ENCODE measurements at places on chromosomes 11 and 22. TPM values are rescaled to one million over a fixed set of nuclear protein-coding genes. Genes with fewer than 3 reads are reported as not detected.

- no peak for DNase-seq
Measured at GRCh38 chr22:40004836-40005235, 10.1 kb downstream of the FAM83F start.

Gene NPAS4
- total RNA-seq, result not detected

GRCh38 chr22:44783581-44783980 lies 31.2 kb downstream of the ARHGAP8 start:
- no peak for DNase-seq

GRCh38 chr11:75022296-75022695 lies 33.6 kb downstream of the NEU3 start:
- no peak for DNase-seq

- DNase-seq, result peak; percentile 30
Measured at GRCh38 chr11:79076526-79077115, 364.2 kb downstream of the TENM4 start.

DNA sequence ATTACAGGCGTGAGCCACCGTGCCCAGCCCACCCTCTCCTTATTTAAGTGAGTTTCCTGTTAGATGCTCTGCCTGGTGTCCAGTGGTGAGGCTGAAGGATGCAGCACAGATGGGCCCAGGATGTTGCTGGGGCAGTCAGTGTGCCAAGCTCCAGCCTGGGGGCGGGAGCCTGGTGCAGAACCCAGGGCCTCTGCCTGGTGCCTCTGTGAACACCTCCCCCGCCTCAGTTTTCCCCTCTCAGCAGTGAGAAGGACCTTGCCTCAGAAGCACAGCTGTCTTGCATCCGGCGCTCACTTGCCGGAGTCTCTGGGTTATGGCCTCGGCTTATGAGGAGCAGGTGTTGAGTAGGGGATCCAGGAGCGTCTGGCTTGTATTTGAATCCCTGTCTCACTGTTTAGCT lies 116.2 kb downstream of the KIAA1671 start:
- no peak for DNase-seq

Gene APOBEC3C
- 10.8 TPM for total RNA-seq

GRCh38 chr22:37953062-37953436 lies 352 bp downstream of the C22orf23 start:
- DNase-seq, result no peak

DNA sequence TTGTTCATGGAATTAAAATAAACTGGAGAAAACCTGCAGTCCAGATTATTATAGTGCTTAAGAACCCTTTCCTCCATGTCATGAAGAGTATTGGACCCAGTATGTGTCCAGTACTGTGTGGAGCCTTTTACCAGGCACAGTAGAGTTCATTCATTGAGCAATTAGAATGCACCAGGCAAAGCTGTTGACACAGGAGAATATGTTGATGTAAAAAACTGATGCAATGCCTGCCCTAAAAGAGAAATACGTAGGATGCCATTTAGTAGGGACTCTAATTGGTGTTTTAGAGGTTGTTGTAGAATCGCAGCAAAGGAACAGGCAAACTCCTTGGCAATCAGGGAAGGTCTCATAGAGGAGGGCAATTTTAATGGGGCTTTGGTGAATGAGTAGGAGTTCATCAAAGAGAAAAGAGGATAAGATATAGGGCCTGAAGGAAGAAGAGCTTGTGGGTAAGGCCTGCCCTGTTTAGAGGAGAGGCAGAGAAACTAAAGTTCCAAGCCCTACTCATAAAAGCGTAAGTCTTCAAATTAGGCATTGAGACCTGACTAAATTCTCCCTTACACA lies 126.4 kb downstream of the SEZ6L start:
- DNase-seq, result no peak

DNA sequence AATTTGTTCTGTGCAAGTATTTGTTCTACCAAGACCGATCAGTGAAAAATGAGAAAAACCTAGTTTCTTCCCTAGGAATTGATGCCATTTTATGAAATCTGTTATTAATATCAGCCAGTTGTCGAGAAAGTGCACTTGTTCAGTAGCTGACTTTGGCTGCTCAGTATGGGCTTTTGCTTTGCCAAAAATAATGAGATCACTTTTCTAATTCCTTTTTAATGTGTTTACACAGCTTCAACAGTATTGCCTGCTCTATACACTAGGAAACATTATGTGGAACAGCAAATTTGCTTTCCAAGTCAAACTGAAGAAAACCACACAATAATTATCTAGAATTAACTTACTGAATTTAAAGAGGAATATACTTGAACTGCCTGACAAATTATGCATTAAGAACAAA lies 34.4 kb downstream of the SCUBE2 start:
- no peak for DNase-seq

Gene KCNK4
- total RNA-seq, result not detected

Gene SLC43A1
- 40.0 TPM for total RNA-seq

GRCh38 chr11:2549876-2550605 lies 105.2 kb downstream of the KCNQ1 start:
- DNase-seq, result no peak

DNA sequence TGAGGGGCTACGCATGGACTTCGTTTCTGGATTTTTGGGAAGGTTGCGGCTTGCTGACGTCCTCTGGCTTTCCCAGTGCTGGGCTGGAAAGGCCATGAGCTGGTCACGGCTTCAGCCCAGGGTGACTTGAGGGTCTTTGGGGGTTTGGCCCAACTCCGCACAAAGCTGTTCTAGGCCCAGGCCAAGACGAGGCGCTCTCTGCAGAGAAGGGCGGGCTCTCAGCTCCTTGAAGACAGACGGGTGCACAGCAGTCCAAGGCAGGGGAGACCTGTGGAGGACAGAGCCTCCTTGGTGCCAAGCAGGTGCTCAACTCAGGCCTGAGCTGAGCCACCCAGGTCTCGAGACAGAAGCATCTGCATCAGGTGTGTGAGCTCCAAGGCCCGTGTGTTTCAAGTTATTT lies 1003.7 kb downstream of the BRD1 start:
- no peak for DNase-seq

DNA sequence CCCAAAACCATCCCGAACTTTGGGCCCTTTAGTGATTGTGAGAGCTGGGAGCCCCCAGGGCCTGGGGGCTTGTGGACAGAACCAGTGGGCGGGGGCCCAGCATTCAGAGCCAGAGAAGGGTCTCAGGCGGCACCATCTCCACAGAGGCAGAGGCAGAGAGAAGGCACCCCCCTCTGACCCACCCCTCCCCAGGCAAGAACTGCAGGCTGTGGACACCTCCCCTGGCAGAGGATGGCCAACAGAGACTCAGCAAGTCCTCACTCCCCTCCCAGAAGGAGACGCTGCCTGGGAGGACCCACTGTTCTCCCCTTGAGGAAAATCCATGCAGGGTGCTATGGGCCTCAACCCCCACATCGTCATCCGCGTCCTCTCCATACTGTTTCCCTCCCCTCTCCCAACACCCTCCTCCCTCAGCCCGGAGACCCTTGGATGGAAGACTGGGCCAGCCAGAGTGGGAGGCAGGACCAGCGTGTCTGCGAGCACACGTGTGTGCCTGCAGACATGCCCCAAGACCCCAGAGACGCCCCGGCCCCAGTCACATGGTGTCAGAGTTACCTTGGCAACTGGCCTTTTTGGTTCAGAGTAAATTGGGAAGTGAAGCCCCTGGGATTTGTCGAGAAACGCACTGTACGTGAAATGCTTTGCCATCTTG lies 42.6 kb downstream of the KCNC1 start:
- no peak for DNase-seq

DNA sequence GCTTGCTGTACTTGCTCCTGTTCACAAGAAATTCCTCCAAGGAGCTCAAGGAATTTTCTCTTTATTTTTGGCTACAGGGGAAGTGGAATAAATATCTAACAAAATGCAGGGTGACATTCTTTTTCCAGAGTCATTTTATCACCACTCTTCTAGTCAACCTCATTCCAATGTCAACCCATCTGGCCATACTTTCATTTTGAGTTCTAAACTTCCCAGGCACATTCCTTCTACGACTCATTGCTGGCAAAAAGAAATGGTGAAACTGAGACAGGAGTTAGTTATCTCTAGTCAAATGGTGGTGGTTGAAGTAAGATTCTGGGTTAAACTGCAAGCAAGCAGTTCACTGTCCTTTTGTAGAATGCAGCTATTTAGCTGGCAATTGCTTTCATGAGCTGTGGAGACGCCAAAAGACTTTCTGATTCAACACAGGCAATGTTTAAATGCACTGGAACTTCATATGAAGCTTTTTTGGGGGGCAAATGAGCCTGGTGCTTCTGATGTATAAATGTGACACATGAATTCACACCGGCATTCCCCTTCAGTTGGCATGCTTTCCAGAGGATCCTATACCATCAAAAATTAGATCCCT lies 304.6 kb downstream of the CADM1 start:
- DNase-seq, result no peak

GRCh38 chr11:116970485-116971292 lies 127.5 kb downstream of the SIK3 start:
- no peak for DNase-seq

GRCh38 chr22:42947211-42947990 lies 67.5 kb downstream of the PACSIN2 start:
- DNase-seq, result peak; percentile 87

GRCh38 chr11:115963156-115963555 lies 458.9 kb upstream of the CADM1 start:
- no peak for DNase-seq

- DNase-seq, result peak; percentile 76
Measured at GRCh38 chr22:19892257-19892879, 37.7 kb upstream of the GNB1L start.

GRCh38 chr11:110837603-110838002 lies 125.4 kb upstream of the ARHGAP20 start:
- no peak for DNase-seq

Gene ADAMTS15
- total RNA-seq, result not detected

Gene RHOG
- total RNA-seq, result 7.7 TPM

Gene MS4A4E
- total RNA-seq, result not detected

Gene NR1H3
- total RNA-seq, result 36.5 TPM

Gene CDCA5
- total RNA-seq, result 63.1 TPM

Gene FAM83F
- total RNA-seq, result not detected

Gene UVRAG
- 17.2 TPM for total RNA-seq

Gene CD6
- not detected for total RNA-seq

DNA sequence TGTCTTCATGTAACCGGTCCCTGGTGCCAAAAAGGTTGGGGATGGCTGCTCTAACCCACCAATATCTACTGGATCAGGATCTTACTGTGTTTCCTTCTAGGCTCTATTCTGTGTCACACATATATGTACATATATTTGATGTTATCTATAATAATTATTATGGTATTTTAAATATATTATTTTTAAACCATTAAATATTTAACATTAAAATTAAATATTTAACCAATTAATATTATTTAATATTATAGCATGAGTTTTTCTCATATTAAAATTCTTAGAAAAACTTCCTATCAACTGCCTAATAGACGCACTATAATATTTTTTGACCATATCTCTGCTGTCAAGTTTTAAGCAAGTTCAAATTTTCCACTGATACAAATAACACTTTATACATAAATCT lies 196.9 kb upstream of the PLET1 start:
- DNase-seq, result no peak

DNA sequence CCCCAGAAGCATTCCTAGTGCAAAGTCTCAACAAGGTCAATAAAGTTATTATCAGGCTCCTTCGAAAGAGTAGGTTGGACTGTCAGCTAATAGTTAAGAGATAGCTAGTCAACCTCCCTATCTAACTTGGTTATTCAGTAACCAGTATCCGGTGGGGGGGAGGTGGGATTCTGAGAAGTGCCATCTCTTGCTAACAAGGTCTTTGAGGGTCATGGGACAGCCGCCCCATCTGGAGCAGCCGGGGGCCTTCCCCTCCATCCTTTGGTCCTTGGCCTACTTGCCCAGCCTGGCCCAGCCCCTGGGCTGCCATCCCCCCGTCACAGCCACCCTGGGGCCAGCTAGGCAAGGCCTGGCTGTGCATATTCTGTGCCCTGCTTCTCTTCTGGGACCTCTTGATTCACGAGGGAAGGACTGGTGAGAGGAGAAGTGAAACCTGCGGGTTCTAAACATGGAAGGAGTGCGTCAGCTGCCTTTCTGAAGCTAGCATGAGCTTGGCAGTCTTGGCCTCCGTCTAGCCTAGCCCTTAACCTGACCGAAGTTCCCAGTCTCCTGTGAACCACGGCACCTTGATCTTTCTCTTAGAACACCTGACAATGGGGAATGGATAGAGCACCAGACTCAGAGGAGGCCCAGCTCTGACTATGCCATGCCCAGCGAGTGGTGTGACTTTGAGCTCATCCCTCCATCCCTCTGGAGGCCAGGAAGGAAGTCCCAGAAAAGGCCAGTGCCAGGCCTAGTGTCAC lies 9.3 kb downstream of the SLC37A2 start:
- peak; percentile 45 for DNase-seq

- DNase-seq, result no peak
Measured at GRCh38 chr22:21943571-21944448, 8.8 kb downstream of the PPM1F start.

Gene POU2AF3
- total RNA-seq, result 4.9 TPM

DNA sequence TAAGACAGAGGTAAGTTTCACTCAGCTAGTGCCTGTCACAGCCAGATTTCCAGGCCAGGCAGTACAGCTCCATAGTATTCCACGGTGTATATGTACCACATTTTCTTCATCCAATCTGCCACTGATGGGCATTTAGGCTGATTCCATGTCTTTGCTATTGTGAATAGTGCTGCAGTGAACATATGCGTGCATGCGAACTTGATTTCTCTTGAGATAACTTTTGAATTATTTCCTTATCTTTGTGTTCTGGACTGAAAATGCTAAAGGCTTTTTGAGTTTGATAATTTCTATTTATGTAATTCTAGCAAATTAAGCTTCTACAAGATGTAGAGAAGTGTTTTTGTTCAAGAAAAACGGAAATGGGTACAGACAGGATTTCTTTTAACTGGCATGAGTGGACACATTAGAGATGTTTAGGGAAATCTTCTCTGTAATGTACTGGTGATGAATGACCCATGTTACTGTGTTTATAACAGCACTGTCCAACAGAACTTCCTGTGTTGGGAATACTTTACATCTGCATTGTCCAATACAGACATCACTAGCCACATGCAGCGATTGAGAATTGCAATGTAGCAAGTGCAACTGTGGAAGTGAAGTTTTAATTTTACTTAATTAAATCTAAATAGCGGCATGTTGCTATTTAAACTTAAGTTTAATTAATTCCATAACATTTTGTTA lies 151.3 kb downstream of the CADM1 start:
- no peak for DNase-seq

GRCh38 chr11:59559886-59560285 lies 48.5 kb downstream of the OR4D9 start:
- no peak for DNase-seq

DNA sequence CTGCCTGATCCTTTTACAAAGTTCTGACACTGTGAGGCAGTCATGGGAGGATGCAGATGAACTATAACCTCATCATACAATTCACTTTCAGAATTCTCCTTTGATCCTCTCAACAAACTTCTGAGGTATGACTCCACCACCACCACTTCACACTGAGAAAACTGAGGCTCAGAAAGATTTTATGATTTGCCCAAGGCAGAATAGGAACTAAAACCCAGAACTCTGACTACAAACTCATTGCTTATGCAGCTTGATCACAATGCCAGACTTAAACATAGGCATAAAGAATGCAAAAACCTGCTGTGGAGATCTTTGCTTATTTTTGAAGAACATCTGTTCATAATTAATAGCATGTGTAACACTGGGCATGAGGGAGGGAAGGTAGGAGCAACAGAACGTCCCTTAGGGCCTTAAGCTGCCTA lies 20.4 kb downstream of the FAM168A start:
- DNase-seq, result no peak

Measured in HepG2 (cell line).